OCI-LY7 (cell line): ENCODE measurements at places on chromosomes 4 and X. TPM values are rescaled to one million over a fixed set of nuclear protein-coding genes. Genes with fewer than 3 reads are reported as not detected.
A peak's percentile ranks its signal among the peaks of the same experiment; 100 is the strongest.

DNA sequence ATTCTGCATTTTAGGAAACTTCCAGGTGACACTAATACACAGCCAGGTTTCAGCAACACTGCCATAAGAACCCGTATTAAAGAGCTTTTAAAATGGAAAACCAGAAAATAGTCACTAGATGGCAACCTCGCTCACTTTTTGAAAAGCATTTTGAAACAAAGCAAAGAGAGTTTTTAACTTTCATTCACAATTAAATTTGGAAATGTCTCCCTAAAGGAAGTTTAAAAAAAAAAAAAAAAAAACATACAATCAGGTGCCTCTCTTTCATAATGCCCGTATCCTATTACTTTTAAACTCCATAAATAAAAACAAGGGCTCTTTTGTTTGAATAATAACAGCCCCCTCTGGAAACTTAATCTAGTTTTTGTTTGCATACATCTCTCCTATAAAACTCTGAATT is 20.3 kb downstream of the MEPE start:
- DNase-seq = peak; percentile 33

DNA sequence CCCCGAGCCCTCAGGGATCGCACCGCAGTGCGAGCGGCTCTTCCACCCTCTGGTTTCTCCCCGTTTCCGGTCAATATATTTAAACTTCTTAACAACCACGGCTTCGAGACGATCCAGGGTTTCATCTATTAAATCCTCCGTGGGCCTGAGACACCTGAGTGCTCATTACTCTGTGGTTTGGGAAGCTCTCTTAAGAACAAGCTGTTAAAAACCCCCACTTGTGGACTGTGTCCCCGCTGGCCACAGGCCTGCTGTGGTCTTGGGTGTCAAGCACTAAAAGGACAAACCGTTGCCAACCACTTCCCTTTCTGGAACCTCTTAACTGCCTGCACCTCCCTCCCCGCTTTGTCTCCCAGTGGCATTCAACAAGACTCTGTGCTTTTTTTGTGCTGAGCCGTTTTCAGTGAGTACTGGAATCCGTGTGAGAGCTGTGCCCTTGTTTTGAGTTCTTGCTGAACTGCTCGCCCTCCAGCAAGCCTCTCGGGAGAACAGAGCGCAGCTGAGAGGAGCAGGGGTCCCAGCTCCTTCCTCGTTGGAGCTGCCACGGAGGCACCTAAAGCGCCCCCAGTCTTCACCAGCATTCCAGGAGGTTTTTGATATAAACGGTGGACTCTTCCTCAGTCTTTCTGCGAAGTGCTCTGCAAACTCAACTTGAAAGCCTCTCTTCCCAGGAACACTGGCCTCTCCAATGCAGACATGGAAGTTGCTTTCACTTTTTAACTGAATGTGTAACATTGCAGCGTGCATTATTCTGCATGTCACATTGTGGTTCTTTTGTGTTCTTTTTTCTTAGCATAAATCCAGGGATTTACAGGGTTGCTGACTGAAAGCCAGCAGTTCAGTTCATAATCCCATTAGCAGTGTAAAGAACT is 691 bp upstream of the IGFBP7 start:
- no peak for DNase-seq

SMIM31 gene
- not detected in 2 replicates for total RNA-seq

DNA sequence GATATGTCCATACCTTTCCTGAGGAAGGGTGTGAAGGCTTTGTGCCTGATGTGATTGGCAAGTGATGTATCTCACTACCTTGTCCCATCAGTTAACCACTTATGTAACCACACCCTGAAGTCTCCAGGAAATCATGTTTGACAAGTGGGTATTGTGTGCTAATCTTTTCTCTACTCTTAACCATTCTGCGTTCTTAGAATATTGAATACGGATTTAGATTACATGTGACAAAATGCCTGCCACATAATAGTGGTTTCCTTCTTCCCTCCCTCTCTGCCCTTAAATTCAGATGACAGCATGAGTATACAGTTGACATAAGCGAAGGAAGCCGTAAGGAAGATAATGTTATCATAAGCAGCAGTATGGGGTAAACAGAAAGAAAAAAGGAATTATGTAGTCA is 108.4 kb downstream of the KLHL8 start:
- DNase-seq = no peak

GRCh38 chr4:158268553-158268952 is 58.3 kb downstream of the TMEM144 start:
- DNase-seq = no peak

GRCh38 chr4:157980158-157980557 is 192.7 kb downstream of the GASK1B start:
- no peak for DNase-seq

GRCh38 chrX:150406596-150406995 is 43.5 kb downstream of the MAMLD1 start:
- DNase-seq = no peak
